ENCODE measurements at places on chromosomes 5 and 9. TPM values are rescaled to one million over a fixed set of nuclear protein-coding genes. Genes with fewer than 3 reads are reported as not detected.

Gene AFAP1L1
- 0.47 TPM for total RNA-seq

Gene NOTCH1
- total RNA-seq = 34.2 TPM

Gene TNC
- total RNA-seq = 0.05 TPM

Gene IL3
- total RNA-seq = not detected

Gene CBY3
- 0.64 TPM for total RNA-seq

Gene ADAMTS19
- total RNA-seq = not detected

Gene ARID3C
- 0.25 TPM for total RNA-seq

Gene PCDHB11
- total RNA-seq = not detected

Gene TBC1D9B
- total RNA-seq = 67.5 TPM

Gene NMUR2
- total RNA-seq = not detected

DNA sequence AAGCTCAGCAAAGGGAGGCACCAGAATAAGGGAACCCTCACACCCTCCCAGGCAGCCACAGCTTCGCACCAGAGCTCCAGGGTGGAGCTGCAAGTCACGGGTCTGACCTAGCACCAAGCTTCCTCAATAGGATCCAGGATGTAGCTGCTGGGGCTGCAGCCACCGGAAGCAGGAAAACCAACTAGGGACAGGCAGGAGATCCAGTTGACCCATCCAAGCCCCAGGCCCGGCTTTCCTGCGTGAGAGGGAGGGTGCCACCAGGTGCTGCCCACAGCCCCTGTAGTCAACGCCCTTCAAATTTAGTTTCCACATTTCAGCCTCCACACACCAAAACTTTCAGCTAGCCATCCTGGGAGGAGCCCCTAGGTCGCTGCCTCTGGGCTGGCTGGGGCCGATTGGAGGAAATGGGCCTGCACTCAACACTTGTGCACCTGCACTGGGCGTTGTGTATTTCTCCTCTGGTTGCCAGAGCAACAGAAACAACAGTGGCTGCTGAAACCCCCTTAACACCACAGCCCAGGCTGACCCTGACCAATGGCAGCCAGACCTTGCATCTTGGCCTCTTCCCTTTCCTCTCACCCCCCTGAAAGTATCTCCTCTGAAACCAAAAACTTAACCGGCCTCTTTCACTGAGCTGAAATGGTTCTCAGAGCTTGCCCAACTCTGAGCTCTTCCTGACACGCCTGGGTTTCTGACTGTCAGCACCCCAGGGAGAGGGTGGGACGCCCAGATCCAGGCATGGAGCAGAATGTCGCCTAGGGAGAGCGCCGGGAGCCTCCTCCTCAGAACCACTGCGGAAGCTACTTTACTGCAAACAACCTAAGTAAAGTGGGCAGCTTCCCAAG is 226.5 kb upstream of the MAP3K1 start:
- DNase-seq = peak; percentile 60

- no peak for DNase-seq
Measured at GRCh38 chr5:60636644-60637043, 63.3 kb downstream of the DEPDC1B start.

GRCh38 chr5:115313052-115313451 is 16.6 kb upstream of the CCDC112 start:
- no peak for DNase-seq

DNA sequence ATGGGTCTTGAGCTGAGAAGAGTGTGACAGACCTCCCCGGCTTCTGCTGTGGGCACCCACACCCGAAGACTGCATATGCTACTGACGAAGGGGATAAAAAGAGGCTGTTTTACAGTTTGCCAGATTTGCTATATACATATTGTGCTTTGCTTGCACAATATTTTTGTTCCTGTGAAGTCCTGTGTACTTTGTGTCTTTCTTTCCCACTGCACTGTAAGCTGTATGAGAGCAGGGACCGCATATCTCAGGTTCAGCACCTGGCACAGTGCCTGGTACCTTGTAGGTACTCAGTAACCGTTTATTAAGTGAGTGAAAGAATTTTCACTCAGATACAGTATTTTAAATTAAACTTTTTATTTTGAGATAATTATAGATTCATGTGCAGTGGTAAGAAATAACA is 8.2 kb upstream of the GARNL3 start:
- DNase-seq = no peak

DNA sequence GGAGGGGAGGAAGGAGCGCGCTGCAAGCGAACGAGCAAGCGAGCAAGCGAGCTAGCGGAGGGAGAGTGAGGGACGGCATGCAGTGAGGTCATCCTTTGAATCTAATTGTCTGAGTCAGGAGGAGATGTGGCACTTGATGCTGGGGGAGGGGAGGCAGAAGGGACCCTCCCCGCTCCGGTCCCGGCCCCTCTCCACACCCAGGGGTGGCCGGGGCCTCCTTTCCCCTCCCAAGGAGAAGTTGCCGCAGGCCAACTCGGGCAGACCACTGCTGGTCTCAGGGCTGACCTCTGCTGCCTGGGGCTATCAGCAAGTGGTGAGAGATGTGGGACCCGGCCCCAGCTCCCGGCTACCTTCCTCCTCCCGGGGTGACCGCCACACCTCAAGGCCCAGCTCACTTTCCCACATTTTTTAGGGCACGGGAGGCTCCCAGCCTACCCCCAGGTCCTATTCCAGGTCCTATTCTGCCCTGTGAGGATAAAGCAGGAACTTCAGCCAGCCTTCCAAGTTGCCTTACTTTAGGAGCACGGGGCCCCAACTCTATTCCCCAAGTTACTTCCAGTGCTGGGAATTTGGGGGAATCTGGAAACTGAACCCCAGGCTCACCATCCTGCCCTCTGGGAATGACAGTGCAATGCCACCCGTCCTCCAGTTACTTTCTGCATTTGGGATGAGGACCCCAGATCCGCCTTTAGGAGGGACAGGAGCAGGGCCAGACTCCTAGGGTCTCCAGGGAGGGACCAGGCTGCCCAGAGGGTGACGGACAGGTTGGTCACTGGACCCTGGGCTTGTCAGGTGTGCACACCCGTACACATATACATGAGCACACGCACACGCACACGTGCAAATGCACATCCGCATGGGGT is 11.1 kb downstream of the CNTFR start:
- DNase-seq = no peak

- no peak for DNase-seq
Measured at GRCh38 chr5:65062469-65063083, 293.8 kb downstream of the CWC27 start.

GRCh38 chr5:98994611-98995010 is 65.8 kb upstream of the CHD1 start:
- no peak for DNase-seq

DNA sequence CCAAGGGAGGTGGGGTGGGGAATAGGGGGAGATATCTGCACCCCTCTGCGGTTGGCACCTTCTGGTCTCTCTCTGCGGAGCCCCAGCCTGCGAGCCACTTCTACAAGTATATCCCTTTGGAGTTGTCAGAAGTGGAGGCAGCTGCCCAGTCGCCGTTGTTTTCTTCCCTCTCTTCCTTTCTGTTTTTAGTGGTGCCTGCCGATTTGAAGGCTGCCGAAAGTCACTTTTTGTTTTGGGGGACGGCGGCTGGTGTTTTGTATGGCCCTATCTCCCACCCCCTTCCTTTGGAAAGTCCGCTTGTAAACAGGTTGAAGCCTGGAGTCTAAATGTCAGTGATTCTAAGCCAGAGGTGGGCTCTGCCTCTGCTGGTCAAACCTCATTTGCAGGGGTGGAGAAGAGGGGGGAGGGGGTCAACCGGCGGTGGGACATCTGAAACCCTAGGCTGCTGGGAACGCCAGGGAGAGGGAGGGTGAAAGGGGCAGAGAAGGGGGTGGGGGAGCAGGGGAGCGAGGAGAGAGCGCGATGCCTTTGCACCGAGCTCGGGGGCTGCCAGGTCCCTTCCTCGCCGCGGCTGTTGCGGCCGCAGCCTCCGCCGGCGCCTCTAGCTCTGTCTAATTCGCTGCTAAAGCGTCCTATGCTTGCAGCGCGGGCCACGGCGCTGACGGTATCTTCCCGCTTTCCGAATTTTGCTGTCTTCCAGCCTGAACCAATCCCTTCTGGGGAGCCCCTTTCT is at the start of gene FGF10:
Gene FGF10, minus strand, starts transcription at position 331 of the 733 bp plus-strand sequence. CDS start 738 bp downstream, outside the sequence.
- no peak for DNase-seq

DNA sequence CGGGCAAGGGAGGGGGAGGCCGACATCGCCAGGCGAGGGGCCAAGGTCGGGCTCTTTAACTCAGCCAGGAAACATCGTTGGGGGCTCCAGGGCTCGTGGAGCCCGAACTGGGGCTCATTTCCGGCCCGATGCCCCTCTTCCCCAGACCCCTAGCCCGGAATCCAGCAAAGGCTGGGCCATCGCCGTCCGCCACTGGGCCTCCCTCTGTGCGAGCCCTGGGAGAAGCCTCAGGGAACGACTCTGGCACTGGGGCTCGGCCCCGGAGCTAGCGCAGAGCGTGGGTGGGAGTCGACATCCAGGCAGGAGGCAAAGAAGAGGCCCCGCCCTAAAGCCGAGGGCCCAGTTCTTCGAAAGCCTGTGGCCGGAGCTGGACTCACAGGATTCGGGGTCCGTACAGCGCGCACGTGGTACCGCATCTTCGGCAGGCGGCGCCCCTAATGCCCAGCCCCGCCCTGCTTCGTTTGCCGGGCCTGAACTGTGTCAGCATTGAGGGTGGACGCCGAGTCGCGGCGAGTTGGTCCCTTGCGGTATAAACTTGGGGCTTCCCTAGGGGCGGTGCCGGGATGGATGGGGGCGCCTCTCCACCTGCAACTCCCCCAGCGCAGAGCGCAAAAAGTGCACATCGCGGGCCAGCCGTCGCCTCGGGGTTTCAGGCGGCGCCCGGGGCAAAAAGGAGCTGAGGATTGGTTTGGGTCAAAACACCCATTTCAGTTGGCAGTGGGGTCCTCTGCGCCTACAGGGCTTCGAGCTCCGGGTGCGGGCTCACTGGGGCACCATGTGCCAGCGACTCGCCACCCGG is 3.6 kb upstream of the PAX5 start:
- DNase-seq = no peak

- no peak for DNase-seq
Measured at GRCh38 chr5:159120446-159120845, 20.7 kb upstream of the EBF1 start.

GRCh38 chr5:31850981-31851689 is 212.2 kb downstream of the PDZD2 start:
- DNase-seq = no peak

- no peak for DNase-seq
Measured at GRCh38 chr5:80967500-80968181, 7.5 kb downstream of the RASGRF2 start.

GRCh38 chr9:27610622-27611021 is 37.3 kb upstream of the C9orf72 start:
- no peak for DNase-seq

DNA sequence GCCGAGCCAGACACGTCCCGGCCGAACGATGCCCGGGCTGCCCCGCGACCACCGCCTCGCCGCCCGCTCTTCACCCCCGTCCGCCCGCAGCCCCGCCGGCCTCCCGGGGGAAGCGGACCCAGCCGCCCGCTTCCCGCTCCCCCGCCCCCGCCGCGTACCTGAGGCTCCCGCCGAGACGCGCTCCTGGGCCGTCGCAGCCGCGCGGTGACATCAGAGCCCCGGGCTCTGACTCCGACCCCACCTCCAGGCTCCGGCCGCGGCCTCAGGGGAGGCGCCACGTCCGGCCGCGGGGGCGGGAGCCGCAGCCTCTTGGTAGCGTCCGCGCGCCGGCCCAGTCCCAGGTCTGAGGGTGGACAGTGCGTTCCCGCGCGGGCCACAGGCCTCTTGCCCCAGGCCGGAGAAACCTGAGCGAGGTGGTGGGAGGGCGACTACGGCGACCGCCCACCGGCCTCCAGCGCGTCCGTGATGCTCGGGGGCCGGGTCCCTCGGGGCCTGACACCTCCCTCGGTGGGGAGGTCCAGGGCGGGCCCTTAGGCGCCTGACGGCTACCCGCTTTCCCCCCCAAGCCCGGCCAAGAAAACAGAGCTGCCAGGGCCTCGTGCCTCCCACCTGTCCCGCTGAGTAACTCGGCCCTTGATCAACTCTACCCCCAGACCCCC is at the start of gene SHROOM1:
Gene SHROOM1, minus strand, starts transcription at position 212 of the 659 bp plus-strand sequence. CDS start 4,507 bp downstream, outside the sequence.
- no peak for DNase-seq

GRCh38 chr9:98795295-98795955 is 930 bp downstream of the ANKS6 start:
- no peak for DNase-seq

Measured in CD4-positive, alpha-beta T cell (primary cell).